ENCODE measurements at places on chromosomes 13 and 19.

GRCh38 chr13:33139184-33139583, 123.0 kb downstream of the KL start:
- no peak for DNase-seq

DNA sequence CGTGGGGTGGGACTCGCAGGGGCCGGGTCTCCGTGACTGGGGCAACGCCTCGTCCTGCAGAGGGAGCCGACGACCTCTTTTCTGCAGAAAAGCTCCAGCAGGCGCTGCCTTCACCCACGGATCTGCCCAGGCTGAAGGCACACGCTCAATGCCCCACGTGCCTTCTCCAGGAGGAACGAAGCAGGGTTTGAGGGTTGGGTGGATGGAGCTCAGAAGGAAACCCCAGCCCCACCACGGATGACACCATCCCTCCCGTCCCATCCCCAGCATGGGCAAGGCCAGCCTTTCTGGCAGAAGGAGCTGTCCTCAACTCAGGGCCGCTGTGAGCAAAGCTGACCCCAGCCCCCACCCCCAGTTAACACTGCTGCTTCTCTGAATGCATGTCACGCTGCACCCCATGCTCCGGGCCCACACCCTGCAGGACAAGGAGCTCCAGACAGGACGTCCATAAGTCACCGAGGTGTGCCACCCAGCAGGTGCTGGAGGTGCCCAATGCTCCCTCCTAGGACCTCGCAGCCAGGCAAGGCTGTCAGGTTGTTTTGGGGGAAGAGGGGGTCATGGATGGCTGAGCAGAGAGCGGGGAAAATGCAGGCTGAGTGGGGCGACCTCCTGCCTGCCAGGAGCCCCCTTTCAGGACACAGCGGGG, 7.4 kb downstream of the C19orf25 start:
- DNase-seq: no peak

DNA sequence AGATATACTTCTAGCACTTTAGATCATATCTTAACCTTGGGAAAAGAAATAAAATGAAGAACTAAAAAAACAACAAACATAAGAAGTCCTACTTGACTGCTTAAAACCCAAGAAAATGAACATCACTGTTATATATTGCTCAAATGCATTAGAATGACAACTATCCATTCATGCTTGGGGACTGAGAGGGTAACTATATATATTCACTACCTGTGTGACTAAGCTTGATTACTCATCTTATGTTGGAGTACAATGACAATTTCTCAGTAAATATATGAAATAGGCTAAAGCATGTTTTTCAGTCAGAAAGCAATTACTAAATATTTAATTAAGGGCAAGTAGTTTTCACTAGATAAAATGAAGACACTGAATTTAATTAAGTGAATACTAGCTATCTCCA, 40.1 kb downstream of the ZC3H13 start:
- no peak for DNase-seq

- DNase-seq: no peak
Measured at GRCh38 chr13:51305271-51305967, 34.1 kb upstream of the SERPINE3 start.

GRCh38 chr13:107289540-107289939, 721.6 kb upstream of the ARGLU1 start:
- no peak for DNase-seq

DNA sequence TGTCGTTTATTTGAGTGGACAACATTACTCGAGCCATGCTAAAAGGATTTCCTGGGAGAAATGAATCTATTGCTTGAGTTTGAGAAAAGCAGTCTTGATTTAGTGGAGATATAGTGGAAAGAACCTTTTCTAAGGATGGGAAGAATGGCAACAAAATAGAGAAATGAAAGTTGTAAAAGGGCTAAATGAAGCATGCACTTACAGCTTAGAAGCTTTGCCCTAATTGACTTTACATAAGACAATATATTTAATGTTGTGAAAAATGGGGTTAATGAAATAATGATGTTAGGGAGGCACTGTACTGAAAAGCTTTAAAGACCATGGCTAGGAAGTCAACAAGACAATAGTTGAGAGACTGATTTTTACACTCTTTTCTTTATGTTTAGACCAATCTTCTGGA, 35.4 kb downstream of the SLC10A2 start:
- no peak for DNase-seq

DNA sequence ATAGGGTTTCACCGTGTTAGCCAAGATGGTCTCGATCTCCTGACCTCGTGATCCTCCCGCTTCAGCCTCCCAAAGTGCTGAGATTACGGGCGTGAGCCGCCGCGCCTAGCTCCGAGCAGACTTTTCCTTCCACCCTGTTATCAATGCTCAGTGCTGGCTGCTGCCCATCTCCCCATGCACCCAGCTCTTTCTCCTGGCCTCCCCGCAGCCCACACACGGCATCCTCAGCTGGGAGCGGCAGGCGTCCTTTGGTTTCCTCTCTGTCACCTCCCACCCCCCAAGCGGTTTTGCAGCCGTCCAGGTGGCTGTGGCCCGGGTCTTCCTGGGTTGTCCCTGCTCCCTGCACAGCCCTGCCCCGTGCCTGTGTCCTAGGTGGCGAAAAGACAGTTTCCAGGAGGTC, 12.1 kb downstream of the PRR22 start:
- no peak for DNase-seq

- DNase-seq: no peak
Measured at GRCh38 chr19:18137657-18138339, 15.2 kb upstream of the PIK3R2 start.

DNA sequence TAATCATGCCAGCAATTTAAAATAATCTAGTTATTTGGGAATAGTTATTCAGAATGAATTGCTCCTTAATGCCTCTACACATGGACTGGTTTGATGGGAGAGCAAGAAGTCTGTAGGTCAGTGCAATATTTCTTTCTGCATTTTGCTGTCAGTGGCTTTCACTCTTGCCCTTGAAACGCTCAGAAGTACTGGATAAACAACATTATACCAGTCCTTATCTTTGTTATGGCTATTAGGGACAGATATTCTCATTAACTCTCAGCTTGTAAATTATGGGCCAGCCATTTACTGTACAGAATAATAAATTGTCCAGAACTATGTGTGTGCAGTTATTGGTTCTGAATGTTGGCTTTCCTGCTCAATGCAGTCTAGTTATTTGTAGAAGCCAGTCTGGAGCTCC, 224.4 kb downstream of the OXGR1 start:
- no peak for DNase-seq

DNA sequence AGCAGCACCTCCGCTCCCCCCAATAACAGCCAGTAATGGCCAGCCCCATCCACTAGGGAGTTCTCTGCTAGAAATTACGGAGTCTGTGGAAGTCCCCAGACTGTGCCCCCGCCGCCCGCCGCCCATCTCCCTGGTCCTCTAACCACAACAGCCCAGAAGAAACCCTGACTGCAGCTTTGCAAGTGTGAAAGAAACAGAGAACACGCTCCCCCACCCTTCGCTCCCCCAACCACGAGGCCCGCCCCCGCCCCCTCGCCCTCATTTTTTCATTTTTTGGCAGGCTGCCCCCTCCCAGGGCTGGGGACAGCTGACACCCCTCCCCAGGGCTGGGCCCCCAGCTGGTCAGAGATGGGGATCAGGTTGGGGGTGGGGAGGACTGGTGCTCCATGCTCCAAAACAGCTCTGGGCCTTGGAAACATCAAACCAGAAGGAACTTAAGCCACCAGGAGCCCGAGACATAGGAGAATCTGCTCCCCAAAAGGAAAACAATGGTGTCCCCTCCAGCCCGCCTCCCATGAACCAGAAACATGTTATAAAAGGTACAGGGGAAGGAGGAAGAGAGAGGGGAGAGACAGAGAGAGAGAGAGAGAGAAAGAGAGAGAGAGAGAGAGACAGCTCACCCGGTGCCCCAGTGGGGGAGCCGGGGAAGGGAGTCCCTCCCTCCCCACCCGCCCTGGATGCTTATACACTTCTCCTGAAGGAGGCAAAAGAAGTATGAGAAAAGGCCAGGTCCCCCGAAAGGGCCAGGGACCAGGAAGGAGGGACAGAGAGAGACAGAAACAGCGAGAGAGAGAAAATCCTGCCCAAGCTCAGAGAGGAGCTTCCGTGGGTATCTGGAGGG, 29.8 kb upstream of the ASF1B start:
- DNase-seq: no peak

- no peak for DNase-seq
Measured at GRCh38 chr19:45556835-45557234, 27.8 kb downstream of the OPA3 start.

- peak; percentile 68 for DNase-seq
Measured at GRCh38 chr13:97125810-97126738, 96.1 kb upstream of the MBNL2 start.

- DNase-seq: no peak
Measured at GRCh38 chr19:50205681-50206138, 2.3 kb downstream of the MYH14 start.

DNA sequence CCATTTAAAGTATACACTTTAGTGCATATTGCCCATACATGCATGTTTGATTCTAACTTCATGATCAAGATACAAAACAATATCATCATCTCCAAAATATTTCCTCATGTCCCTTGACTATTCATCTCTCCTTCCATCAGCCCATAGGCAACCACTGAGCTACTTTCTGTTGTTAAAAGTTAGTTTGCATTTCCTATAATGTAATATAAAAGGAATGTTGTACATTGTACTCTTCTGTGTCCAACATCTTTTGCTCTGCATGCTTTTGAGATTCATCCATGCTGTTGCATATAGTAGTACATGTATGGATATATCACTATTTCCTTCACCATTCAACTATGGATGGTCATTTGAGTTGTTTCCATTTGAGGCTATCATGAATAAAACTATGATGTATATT, 74.7 kb downstream of the ITGBL1 start:
- DNase-seq: no peak

GRCh38 chr13:101915755-101916107, 463.3 kb downstream of the ITGBL1 start:
- DNase-seq: no peak

DNA sequence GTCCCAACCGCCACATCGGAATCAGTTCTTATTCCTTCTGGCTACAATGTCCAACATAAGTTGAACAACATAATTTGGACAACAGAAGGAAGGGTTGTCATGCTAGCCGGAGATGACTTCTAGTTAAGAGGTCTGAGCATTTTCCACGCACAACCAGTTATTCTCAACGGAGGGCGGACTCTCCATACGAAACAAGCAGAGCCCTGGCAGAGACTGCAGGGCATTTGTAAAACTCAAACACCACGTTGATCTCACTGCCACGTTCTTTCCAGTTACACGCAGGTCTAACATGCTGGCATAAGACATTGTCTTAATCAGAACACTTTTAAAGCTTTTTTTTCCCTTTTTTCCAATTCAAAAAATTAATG, 38.3 kb upstream of the DCUN1D2 start:
- no peak for DNase-seq

DNA sequence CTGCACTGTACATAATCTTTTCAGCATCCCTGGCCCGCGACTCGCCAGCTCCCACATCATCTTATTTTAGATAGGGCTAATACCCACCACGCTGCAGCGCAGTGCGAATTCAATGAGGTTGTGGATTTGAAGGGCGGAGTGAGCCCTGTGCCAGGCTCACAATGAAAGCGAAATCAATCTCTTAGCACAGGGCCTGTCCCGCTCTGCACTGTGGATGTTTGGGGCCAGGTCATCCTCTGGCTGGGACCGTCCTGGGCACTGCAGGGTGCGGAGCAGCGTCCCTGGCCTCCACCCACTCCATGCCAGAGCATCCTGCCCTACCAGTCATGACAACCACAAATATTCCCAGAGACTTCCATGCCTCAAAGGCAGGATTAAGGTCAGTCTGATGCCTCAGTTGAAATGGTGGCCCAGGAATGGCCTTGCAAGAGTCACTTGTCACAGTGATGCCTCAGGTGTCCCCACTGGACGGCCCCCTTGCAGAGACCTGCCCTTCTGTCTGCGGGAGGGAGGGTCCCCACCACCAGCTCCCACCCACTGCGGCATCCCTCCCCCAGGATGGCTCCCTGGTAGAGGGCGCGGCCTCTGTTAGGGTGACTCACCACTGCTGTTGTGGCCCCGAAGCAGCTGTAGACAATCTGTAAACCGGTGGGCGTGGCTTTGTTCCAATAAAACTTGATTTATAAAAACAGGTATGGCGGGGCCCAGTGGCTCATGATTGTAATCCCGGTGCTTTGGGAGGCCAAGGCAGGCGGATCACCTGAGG, 5.6 kb downstream of the UHRF1 start:
- no peak for DNase-seq

DNA sequence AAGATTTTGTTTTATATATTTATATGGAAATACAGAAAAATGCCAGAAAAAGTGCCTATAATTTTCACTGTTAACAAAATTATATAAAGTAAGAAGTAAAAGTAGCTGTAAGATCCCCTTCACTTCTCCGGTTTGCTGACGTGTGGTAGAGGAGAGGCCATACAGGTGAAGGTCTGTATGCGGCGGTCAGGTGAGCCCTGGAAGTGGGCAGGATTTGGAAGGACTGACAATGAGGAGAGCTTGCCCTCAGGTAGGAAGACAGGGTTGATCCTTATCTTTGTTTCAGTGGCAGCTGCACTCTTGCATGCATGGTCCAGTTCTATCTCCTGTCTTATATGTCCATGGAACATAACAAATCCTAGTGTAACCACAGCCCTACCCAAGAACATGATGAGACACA, 16.9 kb upstream of the TFDP1 start:
- DNase-seq: peak; percentile 53

- DNase-seq: no peak
Measured at GRCh38 chr19:41499899-41500298, 56.9 kb downstream of the ERICH4 start.

DNA sequence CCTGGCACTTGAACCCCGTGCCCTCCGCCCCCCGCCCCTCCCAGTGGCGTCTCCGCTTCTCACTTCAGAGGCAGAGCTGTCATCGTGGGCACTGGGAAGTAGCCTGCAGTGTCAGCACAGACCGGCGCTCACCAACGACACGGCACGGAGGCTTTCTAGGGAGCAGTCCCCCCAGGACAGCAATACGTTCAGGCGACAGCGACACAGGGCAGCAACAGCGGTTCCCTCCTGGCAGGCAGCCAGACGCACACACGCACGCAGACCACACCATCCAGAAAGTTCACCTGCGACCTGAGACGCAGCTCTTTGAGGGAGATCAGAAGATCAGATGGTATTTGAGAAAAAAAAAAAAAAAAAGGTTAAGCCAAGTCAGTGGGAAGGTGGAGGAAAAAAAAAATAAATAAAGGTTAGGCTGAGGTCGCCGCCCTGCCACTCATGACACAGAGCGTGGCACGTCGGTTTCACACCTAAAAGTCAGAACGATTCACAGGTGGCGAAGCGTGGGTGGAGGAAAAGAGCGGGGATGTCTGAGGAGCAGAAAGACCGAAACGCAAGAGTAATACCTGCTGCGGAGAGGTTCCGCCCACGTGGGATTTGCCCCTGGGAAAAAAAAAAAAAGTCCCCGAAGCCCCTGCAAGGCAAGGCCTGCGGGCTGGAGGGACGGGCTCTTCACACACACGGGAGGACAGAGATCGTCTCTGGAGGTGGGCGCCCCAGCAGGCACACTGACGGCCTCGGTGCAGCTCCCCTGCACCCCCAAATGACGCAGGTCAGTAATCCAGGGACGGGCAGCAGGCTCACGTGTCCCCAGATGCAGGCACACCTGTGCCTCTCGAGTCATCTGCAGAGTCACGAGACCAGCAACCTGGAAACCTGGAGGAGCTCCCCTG, 94.5 kb downstream of the GNG7 start:
- peak; percentile 58 for DNase-seq

Measured in cardiac septum (tissue), 1 donor.